DND-41 (cell line): ENCODE measurements at places on chromosomes 12 and 14.

DNA sequence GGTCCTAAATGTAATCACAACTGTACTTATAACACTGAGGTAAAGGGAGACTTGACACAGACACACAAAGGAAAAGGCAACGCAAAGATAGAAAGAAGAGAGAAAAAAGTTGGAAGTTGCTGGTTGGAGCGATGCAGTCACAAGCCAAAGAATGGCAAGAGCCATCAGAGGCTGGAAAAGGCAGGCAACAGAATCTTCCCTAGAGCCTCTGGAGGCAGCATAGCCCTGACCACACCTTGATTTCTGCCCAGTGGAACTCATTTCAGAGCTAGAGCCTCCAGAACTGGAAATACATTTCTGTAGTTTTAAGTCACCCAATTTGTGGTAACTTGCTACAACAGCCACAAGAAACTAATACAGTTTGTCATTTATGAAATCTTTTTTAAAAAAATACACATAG, 89.2 kb downstream of the PUS7L start:
- DNase-seq, result no peak

DNA sequence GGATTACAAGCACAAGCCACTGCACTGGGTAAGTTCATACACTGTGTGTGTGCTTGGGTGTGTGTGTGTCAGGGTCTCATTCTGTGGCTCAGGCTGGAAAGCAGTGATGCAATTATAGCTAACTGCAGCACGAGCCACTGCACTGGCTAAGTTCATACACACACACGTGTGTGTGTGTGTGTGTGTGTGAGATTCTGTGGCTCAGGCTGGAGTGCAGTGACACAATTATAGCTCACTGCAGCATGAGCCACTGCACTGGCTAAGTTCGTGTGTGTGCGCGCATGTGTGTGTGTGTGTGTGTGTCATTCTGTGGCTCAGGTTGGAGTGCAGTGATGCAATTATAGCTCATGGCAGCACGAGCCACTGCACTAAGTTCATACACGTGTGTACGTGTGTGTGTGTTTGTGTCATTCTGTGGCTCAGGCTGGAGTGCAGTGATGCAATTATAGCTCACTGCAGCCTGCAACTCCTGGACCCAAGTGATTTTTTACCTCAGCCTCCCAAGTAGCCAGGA, 85.4 kb downstream of the HECTD1 start:
- no peak for DNase-seq

DNA sequence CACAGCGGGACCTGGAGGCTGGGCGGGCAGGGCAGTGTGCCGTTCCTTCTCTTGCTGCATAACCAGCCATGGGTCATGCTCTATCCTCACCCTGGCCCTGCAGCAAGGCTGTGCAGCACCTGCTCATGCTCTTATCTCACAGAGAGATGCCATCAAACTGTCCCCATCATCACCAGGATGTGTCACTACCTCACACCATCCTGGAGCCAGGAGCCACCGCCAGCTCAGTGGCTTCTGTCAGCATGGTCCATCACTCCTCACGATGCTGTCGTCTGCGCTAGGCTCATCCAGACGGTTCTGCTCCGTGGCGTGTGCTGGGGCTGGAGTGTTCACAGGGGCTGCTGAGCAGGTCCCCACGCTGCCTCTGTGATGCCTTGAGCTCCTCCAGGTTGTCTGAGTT, 77.2 kb upstream of the DYNC1H1 start:
- no peak for DNase-seq

GRCh38 chr14:99606359-99606758, 2.4 kb upstream of the CCDC85C start:
- DNase-seq, result no peak

DNA sequence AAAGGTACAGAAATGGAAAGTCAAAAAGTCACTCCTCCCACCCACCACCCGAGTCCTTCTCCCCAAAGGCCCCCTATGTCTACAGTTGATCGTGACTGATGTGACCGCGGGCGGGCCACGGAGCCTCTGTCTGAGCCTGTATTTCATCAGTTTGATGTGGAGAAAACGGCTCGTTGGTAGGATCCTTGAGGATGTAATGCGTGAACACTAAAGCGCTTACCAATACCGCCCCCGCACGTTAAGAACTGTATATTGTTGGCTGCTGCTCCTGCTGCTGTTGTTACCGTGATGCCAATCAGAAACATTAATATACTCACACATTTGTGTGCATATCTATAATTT, 24.6 kb upstream of the UBC start:
- DNase-seq, result peak; percentile 70

GRCh38 chr12:46342562-46343033, 30.0 kb downstream of the SLC38A2 start:
- peak; percentile 22 for DNase-seq

GRCh38 chr14:50978888-50979287, 34.6 kb upstream of the PYGL start:
- DNase-seq, result no peak

GRCh38 chr14:104301731-104302460, 163.5 kb downstream of the KIF26A start:
- no peak for DNase-seq

GRCh38 chr12:88725592-88726143, 145.4 kb upstream of the KITLG start:
- no peak for DNase-seq

GRCh38 chr14:50726372-50727107, 58.4 kb upstream of the SAV1 start:
- peak; percentile 38 for DNase-seq

DNA sequence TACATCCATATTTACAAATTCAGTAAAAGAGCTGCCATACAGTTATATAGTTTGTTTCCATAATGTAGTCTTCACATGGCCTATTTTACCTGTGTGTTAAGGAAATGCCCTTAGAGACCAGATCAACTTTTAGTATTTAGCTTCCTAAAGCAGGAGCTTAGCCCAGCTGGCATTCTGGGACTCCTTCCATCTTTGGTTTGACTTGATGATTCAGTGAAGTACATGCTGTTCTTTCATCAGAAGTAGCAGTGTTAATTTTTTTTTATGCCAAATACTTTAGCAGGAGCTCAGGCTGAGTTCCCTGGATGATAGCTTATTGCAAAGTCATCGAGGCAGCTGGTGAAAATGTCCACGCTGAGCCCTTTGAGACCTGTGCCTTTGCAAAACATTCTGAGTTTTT, 101.0 kb downstream of the FOXG1 start:
- no peak for DNase-seq

DNA sequence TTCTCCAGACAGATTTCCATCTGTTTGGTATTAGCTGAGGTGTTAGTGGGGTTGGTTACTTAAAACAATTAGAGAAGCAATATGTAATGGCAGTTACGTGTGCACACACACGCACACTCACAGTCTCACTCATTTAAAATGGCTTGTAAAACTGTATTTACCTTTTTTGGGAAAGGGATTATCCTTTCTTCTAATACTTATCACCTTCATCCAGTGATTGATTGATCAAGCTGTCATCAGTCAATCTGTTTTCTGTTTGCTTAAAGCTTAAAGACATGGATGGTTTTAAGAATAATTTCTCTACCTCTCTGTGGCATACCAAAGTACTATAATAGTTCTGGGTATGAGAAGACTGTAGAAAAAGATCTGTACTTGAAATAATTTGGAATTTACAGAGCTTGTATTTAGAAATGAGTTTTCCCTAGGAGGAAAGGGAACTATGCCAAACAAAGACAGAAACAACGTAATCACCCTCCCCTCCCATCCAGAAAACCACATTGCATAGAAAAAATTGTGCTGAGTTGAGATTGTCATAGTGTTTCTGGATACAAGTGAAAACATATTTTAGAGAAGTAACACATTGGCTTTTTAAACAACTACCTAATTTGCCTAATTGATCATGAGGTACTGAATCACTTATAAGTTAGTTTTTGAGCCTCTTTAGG, 455.8 kb downstream of the PCNX1 start:
- no peak for DNase-seq

DNA sequence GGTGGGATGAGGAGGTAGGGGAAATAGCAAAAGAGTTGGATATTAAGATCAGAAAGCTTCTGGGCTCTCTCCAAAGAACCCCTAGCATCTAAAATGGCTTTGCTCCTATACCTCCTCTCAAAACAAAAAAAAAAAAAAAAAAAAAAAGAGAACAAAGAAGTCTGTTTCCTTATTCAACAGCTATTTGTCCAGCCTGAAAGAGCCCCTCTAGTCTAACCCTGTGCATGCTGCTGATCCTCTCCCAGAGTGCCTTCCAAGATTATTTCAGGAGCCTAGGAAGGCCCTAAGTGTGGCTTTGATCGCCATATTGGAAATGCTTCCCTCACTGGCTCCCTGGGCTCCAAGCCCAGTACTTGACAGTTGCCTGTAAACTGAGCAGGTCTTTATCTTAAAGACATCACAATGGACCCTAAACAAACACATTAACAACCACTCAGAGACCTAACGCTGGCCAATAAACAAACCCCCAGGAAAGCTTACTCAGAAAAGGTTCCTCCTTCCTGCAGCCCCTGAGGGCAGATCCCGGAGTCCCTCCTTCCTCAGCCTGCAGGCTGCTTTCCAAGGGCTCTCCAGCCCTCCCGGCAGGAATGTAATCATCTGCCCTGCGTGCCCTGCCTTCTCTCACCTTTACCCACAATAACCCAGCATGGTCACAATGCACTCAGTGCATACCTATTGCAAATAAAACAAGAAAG, 17.4 kb upstream of the COL2A1 start:
- no peak for DNase-seq

DNA sequence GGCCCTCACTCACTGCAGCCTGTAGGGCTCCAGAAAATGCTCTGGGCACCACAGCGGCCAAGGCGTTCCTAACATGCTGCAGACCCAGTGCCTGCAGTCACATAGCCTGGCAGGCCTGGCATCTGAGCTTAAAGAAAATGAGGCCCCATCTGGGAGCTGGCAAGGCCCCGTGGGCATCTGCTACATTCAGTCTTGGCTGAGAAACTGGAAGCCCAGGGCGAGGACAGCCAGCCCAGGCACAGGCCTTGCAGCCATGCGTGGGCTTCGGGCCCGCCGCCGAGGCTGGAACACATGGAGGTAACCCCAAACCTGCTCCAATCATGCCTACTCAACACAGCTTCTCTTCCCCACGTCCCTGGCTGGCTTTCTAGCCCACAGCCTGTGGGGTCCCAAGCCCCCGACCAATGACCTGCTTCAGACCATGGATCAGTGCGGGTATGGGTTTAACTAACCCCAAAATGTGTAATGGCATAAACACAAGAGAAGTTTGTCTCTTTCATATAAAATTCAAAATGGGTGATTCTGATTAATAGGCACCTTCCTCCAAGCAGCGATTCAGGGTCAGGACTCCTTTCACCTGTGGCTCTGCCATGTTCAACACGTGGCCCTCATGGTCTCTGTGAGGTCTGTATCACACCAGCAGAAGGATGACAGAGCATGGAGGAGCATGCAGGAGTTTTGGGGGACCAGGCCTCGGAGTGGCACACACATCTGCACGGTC, 6.4 kb downstream of the NGB start:
- no peak for DNase-seq

GRCh38 chr12:47321436-47321835, 241.7 kb upstream of the AMIGO2 start:
- no peak for DNase-seq

GRCh38 chr12:124036657-124037109, 63.7 kb downstream of the ZNF664 start:
- DNase-seq, result peak; percentile 49

DNA sequence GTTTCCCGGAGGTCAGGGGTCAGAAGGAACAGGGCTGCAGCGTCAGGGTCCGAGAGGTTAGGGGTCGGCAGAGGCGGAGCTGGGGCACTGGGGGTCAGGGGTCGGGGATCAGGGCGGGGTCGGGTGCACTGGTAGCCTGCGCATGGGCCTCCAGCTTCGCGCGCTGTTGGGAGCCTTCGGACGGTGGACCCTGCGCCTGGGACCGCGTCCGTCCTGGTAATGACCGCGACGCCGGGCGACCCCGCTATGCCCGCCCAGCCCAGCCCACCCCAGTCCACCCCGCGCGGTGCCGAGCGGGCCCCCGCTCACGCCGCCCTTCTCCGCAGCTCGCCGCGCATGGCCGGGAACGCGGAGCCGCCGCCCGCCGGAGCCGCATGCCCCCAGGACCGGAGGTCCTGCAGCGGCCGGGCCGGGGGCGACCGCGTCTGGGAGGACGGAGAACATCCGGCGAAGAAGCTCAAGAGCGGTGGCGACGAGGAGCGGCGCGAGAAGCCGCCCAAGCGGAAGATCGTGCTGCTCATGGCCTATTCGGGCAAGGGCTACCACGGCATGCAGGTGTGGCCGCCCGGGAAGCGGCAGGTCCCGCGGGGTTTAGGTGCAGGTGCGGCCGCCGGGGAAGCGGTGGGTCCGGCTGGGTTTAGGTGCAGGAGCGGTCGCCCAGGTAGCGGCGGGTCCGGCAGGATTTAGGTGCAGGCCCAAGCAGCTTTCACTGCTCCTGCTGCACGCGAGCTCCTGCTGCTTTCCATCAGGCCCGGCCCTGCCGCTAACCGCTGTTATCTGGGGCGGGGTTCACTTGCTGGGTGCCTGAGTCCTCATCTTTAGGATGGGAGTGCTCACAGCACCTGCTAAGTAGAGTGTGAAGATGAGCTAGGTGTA, 743 bp downstream of the PUS1 start:
- DNase-seq, result peak; percentile 55

GRCh38 chr12:6965026-6965661, 5.3 kb downstream of the PHB2 start:
- peak; percentile 82 for DNase-seq

DNA sequence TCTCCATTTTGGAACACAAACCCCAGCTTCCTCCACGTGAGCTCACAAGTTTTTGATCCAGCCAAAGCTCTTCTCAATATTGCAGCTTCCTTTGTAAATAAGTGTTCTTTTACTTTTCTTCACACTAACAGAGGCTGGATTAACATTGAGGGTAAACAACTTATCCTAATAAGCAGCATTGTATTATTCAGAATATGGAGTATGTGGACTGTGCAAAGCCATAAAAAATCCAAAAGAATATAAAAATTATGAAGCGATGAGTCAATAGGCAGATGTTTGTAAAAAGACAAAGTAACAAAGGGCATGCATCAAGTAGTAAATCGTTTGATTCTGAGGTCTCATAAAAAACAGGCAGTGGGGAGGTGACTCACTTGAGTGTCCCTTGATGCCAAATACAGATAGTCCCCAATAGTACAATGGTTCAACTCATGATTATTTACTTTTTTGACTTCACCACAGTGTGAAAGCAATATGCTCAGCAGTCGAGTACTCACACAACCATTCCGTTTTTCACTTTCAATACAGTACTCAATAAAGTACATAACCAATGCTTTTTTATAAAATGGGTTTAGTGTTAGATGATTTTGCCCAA, 23.1 kb upstream of the KCNK10 start:
- no peak for DNase-seq

- no peak for DNase-seq
Measured at GRCh38 chr12:48973941-48974673, 2.6 kb upstream of the WNT10B start.
